ENCODE measurements at places on chromosomes 1 and 21.

- no peak for DNase-seq
Measured at GRCh38 chr1:71083271-71083670, 2.4 kb upstream of the ZRANB2 start.

- no peak for DNase-seq
Measured at GRCh38 chr1:173415905-173416450, 61.2 kb upstream of the PRDX6 start.

DNA sequence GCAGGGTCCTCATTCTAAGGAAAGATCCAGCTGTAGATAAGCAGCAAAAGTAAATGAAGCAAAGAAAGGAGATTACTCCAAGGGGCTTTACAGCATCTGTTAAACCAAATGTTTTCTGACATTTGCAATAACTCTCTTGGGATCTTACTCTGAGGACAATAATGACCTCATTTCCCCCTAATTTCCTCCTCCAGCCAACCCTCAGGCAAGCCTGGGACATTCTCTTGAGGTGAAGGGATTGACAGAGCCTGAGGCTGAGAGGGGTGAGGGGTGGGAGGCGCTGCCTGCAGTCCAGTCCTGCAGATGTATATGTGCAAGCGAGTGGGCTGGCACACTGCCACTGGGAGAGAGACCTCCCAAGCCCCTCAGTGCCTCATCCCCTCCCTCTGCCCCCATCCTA is 40.5 kb upstream of the NEK2 start:
- DNase-seq, result no peak

GRCh38 chr1:1892079-1892762 is 1.3 kb upstream of the GNB1 start:
- no peak for DNase-seq

All from NCI-H446 (cell line).